ENCODE measurements at places on chromosomes 3 and 15. TPM values are rescaled to one million over a fixed set of nuclear protein-coding genes. Genes with fewer than 3 reads are reported as not detected.

DNA sequence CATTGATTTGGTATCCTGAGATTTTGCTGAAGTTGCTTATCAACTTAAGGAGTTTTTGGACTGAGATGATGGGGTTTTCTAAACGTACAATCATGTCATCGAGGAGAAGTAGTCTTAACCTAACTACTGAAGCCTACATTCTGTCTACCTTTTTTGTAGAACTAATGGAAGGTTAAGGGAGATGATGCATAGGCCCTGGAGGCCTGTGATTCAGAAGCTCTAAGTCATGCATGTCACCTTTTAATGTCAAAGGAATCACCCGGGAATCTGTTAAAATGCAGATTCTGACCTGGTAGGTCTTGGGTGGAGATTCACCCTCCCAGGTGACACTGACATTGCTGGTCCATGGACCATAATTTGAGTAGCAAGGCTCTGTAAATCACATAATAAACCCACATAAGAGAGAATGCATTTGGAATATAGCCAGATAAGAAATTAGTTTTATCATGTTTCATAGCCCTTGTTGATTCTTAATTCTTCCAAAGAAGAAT is 64.9 kb downstream of the GHSR start:
- no peak for DNase-seq

- DNase-seq: no peak
Measured at GRCh38 chr15:39396979-39397615, 183.8 kb upstream of the THBS1 start.

Gene SCAMP5
- total RNA-seq: 24.9 TPM

DNA sequence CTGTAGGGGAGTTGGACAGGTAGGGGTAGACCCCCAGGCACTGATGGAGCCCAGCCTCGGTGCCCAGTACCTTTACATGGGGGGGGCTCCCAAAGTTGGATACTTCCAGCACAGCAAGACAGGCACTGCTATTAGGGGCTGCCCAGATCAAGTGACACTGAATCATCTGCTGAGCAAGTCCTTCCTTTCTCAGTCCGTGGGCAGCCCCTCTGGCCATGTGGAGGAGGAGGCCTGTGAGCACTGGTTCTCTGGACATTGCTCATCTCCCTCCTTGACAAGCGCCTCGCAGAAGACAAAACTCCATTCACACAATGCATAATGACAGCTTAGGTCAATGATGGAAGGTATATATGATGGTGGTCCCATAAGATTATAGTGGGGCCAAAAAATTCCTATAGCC is 35.7 kb downstream of the EEFSEC start:
- DNase-seq: no peak

GRCh38 chr3:117790235-117790987 is 1080.8 kb downstream of the TUSC7 start:
- DNase-seq: peak; percentile 68

Gene ATP8B4
- 2.7 TPM for total RNA-seq

DNA sequence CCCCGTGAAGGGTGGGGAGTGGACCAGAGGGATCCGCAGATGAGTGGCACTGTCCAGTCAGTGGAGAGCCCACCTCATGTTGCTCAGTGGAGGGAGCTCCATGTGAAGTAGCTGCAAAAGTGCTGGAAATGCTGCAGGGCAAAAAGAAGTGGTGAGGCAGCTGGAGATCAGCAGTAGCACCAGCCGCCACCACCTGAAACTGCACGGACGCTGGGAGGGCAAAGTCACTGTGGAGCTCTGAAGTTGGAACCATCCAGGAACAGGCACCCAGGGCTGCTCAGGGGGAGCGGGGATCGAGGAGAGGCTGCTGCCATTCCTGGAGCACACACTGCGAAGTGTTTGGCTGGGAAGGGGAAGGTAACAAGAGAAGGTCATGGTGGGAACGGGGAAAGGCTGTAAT is 6.4 kb upstream of the ALDH1L1 start:
- DNase-seq: no peak

GRCh38 chr15:48581219-48581618 is 64.3 kb downstream of the FBN1 start:
- no peak for DNase-seq

Gene DPPA2
- 1.2 TPM for total RNA-seq

DNA sequence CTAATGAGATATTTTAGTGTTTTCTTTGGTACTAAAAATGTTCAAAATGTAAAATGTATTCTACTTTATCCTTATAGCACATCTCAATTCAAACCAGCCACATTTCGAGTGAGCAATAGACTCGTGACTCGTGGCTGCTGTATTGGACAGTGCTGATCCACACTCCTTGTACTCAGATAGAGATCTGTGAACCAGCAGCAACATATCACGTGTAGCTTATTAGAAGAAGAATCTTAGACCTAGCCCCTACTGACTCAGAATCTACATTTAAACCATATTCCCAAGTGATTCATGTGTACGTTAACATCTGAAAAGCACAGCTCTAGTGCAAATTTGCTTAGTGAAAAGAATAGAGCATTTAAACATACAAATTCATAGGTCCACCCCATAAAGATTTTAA is 130.9 kb downstream of the IL1RAP start:
- DNase-seq: no peak

GRCh38 chr3:25747033-25747432 is 36.2 kb downstream of the NGLY1 start:
- DNase-seq: no peak

- peak; percentile 33 for DNase-seq
Measured at GRCh38 chr15:85598718-85599398, 195.9 kb downstream of the KLHL25 start.

DNA sequence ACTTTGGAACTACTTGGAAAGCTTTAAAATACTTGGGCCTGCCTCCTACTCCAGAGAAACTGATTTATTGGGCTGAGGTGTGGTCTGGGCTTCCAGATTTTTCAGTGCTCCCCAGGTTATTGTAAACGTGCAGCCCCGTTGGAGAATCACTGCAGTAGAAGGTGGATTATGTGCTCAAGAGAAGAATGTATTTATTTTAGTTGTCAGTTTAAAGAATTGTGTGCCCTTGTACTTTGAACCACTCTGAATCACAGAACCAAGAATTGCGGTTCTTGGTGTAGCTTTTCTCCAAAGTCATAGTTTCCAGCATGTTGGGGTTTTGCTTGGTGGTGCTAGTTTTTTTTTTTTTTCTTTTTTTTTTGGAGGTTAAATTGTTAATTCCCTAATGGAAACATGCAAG is 1.6 kb downstream of the TATDN2 start:
- DNase-seq: no peak

Gene BAHD1
- total RNA-seq: 13.7 TPM

Gene OR4M2
- not detected for total RNA-seq

- no peak for DNase-seq
Measured at GRCh38 chr3:58079773-58080172, 71.6 kb downstream of the FLNB start.

Gene SEMA3B
- total RNA-seq: 0.80 TPM

Gene ZNF774
- 1.9 TPM for total RNA-seq

DNA sequence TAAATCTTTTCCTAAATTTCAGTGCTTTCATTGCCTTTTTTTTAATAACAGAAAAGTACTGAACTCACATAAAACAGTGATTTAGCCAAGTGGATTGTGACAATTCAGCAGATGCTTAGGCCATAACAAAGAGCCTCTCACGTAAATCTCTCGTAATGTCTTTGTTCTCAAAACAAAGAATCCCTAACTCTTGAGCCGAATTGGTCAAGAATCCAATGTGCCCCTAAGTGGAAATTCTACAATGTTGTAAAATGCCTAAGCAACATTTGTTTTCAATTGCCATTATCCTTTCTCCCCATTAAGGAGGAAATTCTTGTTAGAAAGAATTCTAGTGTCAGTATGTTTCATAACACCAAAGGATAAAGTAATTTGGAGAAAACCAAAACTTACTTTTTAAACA is 235.7 kb upstream of the THBS1 start:
- peak; percentile 76 for DNase-seq

DNA sequence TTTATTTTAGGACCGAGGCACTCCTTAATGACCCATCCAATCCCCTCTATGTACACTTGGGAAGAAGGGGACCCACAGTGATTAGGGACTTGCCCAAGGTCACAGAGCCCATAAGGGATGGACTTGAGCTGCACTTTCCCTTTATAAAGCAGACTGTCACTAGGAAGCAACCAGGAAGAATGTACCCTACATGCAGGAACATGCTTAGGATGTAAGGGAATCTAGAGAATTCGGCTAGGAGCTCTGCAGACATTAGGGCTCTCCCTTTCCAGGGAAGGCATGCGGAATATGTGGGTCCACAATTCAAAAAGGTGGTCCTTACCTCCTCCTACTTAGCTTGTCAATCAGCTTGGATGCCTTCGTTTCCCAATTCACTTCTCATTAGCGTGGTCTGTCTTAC is 78.7 kb downstream of the TMEM266 start:
- no peak for DNase-seq

GRCh38 chr3:37726525-37727290 is 135.0 kb upstream of the CTDSPL start:
- DNase-seq: no peak

Gene PLSCR4
- total RNA-seq: 0.71 TPM

Gene IL17RC
- 3.1 TPM for total RNA-seq

DNA sequence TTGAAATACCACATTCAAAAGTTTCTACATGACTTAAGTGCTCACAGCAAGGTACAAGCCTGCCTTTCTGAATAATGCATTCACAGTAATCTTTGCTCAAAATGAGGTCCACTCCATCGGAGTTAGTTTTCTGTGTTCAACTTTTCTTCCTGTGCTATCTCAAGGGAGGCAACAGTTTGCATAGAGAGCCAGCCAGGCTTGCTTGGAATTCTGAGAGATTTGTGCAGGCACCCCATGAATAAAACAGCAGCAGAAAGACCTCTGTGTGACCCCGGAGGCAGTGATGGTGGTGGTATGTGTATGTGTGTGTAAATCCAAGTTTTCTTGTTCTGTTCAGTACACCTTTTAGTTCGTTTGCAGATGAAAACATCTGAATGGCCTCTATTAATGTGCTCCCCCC is 124.0 kb downstream of the ADAMTS9 start:
- peak; percentile 38 for DNase-seq

- no peak for DNase-seq
Measured at GRCh38 chr3:142019794-142020320, 129.5 kb downstream of the TFDP2 start.

DNA sequence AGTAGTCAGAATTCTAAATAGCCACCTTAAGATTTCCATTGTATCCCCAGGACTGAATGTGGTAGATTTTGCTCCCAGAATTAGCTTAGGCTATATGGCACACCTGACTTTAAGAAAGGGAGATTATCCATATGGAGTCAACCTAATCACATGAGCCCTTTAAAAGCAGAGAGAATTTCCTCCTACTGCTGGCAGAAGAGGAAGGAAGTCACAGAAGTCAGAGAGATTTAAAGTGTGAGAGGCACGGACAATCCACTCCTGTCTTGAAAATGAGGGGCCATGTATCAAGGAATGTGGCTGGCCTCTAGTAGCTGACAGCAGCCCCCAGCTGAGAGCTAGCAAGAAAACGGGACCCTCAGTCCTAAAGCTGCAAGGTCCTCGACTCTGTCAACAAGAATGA is 26.8 kb downstream of the LRRC31 start:
- DNase-seq: no peak

DNA sequence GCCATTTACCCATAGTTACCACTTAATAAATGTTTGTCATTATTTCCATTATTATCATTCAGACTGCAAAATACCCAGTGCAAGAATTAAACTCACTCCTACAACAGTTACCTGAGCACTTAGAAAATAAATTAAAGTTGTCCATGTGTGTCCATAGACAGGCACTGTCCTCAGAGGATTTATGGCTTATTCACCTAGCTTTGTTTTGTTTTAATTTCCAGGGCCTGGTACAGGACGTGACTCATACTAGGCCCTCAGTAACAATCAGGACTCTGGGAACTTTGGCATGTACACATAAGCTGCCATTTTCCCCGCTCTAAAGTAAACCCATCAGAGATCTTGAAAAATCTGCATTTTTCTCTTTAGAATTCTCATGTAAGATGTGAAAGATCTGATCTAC is 458.5 kb upstream of the ARRDC4 start:
- DNase-seq: no peak

GRCh38 chr3:62923066-62923465 is 47.9 kb upstream of the CADPS start:
- no peak for DNase-seq

DNA sequence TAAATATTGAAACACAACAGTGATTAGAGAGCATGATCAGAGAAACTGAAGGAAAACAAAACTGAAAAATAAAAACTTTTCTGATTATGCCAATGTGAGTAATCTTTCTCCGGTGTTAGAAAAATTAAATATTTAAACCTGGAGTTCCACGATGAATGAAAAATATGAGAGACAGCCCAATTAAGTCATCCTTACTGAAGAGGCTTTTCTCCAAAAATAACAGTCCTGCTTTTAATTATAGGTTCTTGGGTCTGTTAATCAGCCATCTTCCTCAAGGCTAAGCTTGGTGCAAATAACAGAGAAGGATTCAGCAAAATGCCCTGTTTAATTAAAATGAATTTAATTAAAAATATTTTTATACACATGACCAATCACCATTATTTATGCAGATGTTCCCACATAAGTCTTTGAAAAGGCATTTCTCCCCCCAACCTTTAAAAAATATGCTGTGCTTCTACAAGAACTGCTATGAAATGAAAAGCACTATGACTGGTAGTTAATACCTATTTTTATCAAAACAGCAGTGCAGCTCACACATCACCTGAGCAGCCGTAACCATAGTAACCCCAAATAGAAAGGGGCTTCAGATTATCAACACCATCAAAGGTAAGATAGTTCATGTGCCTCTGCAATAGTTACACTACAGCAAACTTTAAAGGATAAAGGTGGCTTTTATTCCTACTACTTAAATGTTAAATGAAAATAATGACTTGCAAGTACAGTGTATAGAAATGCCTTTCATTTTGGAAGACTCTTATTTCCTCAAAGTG is 175.7 kb downstream of the SLC9A9 start:
- no peak for DNase-seq

Gene GUCA1C
- total RNA-seq: not detected

Gene CASR
- not detected for total RNA-seq

DNA sequence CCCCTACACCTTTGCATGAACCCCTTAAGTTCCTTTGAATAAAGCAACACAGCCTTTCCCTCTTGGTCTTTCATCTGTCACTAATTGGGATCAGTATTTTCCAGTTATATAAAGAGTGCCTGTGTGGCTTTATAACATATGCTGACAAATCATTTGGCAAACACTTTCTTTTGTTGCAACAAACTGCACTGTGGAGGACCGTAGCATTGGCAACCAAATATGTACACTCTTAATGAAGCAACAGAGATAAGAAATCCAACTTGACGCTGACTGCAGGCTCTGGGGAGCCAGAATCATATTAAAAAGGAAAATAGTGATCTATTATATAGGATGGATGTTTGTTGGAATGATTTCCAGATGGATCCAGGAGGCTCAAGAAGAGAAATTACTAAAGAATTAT is 120.1 kb upstream of the PRICKLE2 start:
- DNase-seq: no peak

- no peak for DNase-seq
Measured at GRCh38 chr15:70783610-70784022, 20.3 kb upstream of the UACA start.

Gene MYRIP
- 0.62 TPM for total RNA-seq

GRCh38 chr3:139425745-139426400 is 36.4 kb upstream of the COPB2 start:
- DNase-seq: no peak

DNA sequence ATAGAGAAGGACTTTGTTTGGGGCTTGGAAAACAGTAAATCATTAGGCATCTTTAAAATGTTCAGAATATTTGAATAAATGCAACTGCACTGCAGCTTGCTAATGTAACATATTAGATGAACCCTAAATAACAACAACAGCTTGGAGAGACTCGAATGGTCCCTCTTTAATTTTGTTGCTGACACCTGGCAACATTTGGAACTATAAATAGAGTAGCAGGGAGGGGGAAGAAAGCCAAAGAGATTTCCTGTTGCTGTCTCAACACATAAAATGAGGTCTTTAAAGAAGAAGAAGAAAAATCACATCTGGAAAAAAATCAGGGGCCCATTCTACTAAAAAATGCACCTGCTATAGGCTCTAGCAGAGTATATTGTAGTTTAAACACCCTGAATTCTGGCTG is 49.9 kb upstream of the DPPA4 start:
- no peak for DNase-seq

Measured in neural progenitor cell (in vitro differentiated cells).